SK-N-DZ (cell line): ENCODE measurements at places on chromosomes 6 and 20.
A peak's percentile ranks its signal among the peaks of the same experiment; 100 is the strongest.

DNA sequence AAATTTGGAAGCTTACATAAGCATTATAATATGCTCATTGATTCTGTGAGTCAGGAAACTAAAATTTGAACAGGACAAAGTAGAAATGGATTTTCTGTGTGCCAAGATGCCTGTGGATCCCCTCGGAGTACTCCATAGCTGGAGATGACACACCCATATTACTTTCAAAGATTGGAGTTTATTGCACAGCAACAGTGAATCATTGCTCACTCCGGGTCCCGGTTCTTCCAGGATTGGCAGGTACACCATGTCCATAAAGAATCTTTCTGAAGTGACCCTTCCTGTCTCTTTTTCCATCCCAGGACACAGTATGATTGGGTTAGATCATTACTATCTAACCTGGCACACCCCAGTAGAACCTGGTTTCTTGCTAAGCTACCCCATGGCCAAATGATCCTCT is 2.7 kb upstream of the BTN2A2 start:
- no peak for DNase-seq

DNA sequence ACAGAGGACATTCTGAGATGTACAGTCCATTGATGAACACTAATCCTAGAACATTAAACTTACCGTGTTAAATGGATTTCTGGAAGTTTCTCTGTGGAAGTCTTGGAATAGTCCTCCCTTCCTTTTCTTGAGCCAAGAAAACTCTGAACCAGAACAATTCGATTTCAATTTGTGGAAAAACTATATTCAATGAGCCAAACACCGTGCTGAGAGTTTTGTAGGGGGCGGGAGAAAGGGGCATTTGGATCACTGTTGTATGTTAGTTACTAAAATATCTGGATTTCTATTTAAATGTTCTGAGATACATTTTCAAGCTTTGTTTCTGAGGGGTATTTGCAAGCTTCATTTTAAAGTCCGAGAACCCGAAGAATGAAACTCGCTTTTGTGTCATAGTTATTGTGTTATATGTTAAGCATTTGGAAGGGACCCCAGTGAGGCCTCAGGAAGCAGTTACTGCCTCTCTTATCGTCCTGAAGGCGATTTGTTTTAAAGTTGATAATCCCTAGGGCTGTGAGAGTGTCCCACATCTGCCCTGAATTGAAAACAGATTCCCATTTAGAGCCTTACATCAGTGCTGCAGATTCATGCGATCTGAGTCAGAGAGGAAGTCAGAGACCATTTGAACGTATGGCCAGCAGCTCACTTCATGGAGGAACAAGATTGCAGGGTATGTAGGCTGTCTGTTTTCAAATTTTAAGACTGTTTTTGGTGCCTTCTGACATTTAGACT is 70.8 kb upstream of the SASH1 start:
- no peak for DNase-seq

DNA sequence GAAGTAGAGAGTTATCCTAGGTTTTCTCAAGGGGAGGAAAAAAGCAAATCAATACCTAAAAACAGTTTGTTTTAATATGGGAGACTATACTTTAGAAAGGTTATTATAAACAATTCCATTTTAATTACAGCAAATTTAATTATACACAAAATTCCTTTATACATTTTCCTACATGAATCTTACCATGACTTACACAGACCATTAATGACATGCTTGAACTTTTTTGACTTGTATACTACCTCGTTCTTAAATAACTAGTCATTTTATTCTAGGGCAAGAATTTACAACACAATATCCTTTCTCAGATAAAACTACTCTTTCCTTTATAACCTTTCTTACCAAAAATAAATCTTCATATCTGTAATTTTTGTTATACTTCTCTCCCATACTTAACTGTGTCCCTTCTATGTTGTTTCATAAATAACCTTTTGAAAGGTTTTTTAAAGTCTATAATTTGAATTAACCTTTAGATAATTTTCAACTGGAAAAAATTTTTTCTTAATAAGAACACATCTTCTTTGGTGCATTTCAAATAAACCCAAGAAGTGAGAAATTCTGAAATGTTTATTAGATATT is 729.4 kb downstream of the TENT5A start:
- peak; percentile 9 for DNase-seq

GRCh38 chr6:106160189-106160588 is 74.1 kb downstream of the PRDM1 start:
- no peak for DNase-seq

DNA sequence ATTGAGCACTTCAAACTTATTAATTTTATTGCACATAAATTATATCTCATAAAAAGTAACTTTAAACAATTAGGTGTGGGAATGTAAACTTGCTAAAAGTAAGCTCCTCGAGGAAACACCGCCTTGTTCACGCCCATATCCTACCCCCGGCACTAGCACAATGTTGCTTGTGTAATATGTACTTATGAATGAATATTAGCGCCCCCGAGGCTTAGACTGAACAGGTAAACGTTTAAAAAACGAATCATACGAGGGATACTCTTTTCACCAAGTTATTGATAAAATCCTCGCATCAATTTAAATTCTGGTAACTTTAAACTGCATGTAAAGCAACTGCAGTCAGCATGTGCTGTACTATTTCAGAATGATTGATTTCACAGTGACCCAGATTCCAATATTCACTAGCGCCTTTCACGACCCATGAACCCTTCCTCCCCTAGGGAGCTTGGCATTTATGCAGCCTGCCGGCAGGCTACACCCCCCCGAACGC is 637 bp downstream of the TFB1M start:
- no peak for DNase-seq

- DNase-seq: no peak
These were observed 579.9 kb downstream of the MMUT start for GRCh38 chr6:48883116-48883515.

DNA sequence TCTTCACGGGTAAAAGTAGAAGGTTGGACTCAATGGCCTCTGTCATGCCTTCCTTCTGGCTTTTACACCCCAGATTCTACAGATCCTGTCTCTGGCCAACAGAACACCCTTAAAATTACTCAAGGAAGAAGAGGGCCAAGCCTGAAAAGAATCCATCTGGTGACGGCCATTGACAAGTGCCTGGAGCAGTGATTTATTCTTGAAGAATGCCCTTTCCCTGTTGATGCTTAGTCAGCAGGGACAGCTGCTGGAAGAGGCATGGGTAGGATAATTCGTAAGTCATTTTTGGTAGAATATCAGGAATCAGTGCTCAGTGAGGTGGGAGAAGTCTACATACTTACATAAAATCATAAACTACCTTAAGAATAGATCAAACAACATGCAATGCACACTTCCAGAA is 397.9 kb downstream of the SAMD5 start:
- DNase-seq: no peak

DNA sequence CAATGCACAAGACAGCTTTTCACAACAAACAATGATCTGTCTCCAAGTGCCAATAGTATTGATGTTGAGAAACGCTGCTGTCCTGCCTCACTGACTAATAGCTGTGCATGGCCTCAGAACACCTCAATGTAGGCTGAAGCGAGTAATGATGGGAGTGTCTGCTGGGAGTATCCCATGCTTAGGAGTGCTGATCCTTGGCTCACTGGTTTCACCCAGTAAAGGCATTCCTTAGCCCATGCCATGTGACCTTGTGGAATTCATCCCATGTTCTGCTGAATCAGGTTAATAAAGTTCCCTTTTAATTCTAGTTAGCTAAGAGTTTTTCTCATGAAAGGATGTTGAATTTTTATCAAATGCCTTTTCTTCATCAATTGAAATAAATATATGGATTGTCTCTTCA is 3.8 kb upstream of the WFDC12 start:
- DNase-seq: no peak
